Fibroblast of the conjunctiva (primary cell): ENCODE measurements at places on chromosomes 11 and 22.

- no peak for DNase-seq
Observed at GRCh38 chr22:45932071-45932470, 44.9 kb downstream of the WNT7B start.

- no peak for DNase-seq
Observed at GRCh38 chr11:120062561-120062930, 75.4 kb downstream of the TRIM29 start.

GRCh38 chr11:56013805-56014204 lies 13.6 kb upstream of the OR5AS1 start:
- no peak for DNase-seq

- DNase-seq, result no peak
Observed at GRCh38 chr11:33388793-33389525, 131.8 kb downstream of the HIPK3 start.

- DNase-seq, result no peak
Observed at GRCh38 chr11:15747671-15748070, 608.7 kb downstream of the SOX6 start.

GRCh38 chr11:86212019-86212611 lies 32.4 kb upstream of the EED start:
- no peak for DNase-seq

DNA sequence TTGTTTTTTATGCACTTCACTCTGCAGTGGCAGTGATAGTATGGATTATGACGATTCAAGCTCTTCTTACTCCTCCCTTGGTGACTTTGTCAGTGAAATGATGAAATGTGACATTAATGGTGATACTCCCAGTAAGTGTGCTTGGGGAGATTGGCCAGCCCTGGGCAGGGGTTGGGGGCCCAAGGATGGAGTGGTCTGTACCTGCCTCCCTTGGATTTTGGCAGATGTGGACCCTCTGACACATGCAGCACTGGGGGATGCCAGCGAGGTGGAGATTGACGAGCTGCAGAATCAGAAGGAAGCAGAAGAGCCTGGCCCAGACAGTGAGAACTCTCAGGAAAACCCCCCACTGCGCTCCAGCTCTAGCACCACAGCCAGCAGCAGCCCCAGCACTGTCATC lies 14.2 kb downstream of the MADD start:
- DNase-seq, result no peak

- no peak for DNase-seq
Observed at GRCh38 chr22:22960307-22960706, 72.7 kb downstream of the IGLL5 start.

GRCh38 chr11:7570241-7570640 lies 56.4 kb downstream of the PPFIBP2 start:
- DNase-seq, result no peak

- DNase-seq, result no peak
Observed at GRCh38 chr11:10502770-10503169, 38.2 kb downstream of the RNF141 start.

- no peak for DNase-seq
Observed at GRCh38 chr11:120188811-120189455, 21.9 kb upstream of the OAF start.

- no peak for DNase-seq
Observed at GRCh38 chr11:59174664-59175033, 2.7 kb downstream of the DTX4 start.

- DNase-seq, result no peak
Observed at GRCh38 chr11:82458761-82459160, 274.9 kb downstream of the FAM181B start.

GRCh38 chr11:130947889-130948288 lies 31.6 kb upstream of the SNX19 start:
- no peak for DNase-seq
